RWPE2 (cell line): ENCODE measurements at places on chromosomes 4 and X.

GRCh38 chr4:102500696-102501446 is at the start of gene NFKB1:
NFKB1 (plus strand) TSS chr4:102501359; CDS start chr4:102525519, 24,160 bp downstream.
- DNase-seq: peak; percentile 60

- DNase-seq: no peak
Observed at GRCh38 chrX:104137496-104137895, 19.3 kb downstream of the SLC25A53 start.

- DNase-seq: no peak
Observed at GRCh38 chr4:26729547-26729946, 131.1 kb upstream of the STIM2 start.

DNA sequence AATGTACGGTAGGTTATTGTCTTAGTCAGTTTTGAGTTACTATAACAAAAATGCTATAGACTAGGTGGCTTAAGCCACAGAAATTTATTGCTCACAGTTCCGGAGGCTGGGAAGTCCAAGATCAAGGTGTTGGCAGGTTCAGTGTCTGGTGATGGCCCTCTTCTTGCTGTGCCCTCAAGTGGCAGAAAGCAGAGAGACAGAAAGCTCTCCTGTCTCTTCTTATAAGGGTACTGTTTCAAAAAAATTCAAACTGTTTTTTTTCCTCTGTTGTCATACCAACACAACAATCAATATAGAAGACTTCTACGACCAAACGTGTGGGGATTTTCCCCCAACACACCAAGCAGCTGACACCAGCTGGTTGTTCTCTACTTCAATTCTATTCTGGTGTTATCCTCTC is 53.4 kb downstream of the ADGRG4 start:
- no peak for DNase-seq

DNA sequence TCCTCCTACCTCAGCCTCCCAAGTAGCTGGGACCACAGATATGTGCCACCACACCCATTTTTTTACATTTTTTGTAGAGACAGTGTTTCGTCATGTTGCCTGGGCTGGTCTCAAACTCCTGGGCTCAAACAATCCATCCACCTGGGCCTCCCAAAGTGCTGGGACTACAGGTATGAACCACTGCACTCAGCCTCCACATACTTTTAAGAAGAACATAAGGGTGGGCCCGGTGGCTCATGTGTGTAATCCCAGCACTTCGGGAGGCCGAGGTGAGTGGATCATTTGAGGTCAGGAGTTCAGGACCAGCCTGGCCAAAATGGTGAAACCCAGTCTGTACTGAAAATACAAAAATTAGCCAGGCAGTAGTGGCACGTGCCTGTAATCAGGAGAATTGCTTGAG is 51.5 kb upstream of the MXD4 start:
- no peak for DNase-seq

DNA sequence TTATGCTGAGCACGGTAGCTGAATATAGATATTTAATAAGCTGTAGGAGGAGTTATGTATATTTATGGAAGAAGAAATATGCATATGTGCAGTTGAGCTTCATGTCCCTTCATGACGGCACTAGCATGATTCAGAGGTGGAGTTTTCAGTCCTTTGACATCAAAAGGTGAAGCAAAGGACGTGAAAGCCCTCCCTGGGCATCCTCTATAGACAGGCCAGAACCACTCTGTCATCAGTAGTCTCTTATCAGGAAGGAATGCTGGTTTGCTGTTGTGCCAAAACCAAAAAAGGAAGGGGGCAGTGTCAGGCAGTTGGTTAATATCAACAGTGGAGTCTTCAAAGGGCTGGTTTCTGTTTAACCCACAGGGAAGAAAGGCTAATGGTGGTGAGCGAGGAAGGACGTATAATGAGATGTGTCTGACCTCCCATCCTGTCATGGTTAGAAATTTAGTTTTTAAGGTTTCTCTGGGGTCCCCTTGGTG is 23.5 kb upstream of the IL2 start:
- DNase-seq: no peak

DNA sequence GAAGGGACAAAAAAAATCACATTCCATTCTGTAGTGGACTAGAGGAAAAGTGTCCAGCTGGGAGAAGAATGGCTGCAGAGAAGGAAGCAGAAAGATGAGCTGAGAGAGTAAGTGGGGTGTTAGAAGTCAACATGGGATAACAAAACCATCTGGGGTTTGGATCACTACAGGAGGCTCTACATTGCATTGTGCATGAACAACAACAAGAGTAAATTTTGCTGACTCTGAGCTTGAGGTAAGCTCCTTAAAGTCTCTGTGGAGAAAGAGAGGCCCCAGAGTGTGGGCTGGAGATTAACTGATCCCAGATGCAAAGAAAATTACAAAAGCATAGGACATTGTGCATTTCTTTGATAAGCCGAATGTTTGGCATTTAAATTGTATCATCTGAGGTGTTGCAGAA is 128.9 kb downstream of the UGT8 start:
- DNase-seq: no peak

DNA sequence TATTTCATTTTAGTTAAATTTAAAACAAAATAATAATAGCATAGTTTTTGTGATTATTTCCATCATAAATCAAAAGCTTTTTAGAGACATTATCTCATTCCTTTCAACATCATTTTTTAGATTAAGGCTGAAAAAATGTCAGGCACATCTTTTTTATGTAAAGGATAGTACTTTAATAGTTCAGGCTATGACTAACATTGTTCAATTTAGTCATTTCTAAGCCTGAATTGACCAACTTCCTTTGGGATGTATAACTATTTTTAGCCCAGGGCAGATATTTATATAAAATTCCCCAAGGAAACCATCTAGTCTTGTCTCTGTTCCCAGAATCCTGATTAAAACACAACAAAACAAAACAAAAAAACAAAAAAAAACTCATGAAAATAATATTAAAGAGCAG is 145.6 kb upstream of the PCDH18 start:
- no peak for DNase-seq

DNA sequence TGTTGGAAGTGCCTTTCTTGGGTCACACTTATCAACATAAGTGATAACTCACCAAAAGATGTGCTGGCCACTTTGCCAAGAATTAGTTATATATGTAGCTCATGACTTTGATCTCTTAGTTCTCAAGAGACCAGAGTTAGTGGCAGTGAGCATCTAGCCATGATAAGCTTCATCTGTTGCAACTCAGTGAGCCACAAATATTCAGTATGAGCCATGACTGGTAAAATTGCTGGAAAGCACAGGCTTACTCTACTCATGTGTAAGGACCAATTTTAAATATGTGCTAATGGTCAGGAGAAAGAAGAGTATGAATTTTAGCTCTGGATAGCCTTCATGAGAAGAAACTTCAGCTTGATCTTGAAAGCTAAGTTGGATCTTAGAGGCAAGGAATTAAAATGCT is 59.4 kb upstream of the TLL1 start:
- no peak for DNase-seq

- no peak for DNase-seq
Observed at GRCh38 chr4:127685292-127685691, 44.9 kb upstream of the SLC25A31 start.

GRCh38 chr4:4694296-4694772 is 152.5 kb upstream of the STX18 start:
- no peak for DNase-seq

- no peak for DNase-seq
Observed at GRCh38 chr4:102692474-102692873, 68.3 kb downstream of the MANBA start.

GRCh38 chr4:158053086-158053485 is 119.7 kb downstream of the GASK1B start:
- DNase-seq: no peak

DNA sequence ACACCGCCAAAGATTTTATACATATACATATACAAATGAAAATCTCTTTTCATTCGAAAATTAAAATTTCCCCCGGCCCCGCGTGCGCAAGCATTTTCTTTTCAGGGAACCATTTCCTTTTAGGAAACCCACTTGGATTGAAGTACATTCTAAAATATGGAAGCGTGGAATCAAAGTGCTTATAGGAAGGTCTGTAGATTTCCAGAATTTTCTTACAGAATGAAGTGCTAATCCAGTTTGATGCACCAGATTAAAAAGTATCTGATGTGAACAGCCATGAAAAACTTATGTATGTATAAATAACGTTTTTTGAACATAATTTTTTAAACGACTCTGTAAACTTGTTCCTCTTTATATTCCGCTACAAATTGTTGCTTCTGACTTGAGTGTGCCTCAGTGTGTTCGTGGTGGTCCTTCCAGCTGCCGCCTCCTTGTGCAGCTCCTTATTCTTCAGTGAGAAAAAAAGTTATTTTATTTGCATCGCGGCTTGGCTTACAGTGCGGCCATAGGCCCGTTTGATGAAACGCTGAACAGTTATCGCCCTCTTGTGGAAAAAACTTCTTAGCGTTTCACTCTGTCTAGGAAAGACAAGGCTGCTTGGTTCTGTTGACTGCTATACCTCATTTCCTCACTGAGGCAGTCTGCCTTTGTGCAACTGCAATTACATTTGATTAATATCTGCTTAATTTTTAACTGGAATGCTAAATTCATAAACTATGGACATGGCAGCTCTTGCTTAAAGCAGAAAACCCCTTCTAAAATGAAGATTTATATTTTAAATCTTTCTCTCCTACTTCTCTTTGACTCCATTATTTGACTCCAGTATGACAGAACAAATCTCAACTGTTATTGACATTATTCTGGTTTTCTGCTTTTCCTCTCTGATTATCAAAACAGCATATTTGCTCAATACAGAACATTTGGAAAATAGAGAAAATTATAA is 4.7 kb upstream of the NKX6-1 start:
- no peak for DNase-seq

GRCh38 chr4:172393220-172393619 is 580.0 kb downstream of the GALNTL6 start:
- no peak for DNase-seq

DNA sequence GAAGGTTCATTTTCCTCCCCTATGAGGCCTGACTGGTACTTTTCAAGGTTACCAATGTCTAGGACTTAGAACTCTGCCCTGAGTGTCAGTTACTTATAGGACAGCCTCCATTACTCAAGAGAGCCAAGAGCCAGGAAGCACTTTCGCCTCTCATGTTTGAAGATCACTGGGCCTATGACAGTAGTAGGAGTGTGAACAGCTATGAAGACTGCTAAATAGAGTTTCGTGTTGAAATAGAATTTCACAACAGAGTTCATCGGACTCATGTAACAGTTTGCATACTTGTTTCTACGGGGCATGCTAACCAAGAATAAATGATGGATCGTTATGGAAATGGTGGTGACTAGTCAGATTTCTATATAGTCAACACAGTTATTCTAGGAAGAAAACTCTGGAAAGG is 97.8 kb upstream of the GPC4 start:
- no peak for DNase-seq

- DNase-seq: no peak
Observed at GRCh38 chrX:105821471-105822121, 743 bp upstream of the NRK start.

DNA sequence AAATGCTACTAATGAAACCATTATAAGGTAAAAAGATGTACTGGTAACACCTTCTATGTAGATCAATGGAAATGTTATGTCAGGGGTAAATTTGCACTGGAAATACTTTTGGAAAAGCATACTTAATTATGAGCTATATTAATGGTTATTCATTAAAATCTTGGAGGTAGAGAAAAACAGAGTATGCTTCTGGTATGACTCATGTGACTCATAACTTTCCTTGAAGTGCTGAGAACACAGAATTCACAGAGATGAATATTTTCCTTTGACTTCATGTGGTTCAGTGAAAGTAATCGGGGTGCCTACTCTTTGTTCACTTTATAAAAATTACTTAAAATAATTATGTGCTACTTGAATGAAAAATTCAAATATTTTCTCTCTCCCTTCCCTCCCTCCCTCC is 254.2 kb downstream of the KCTD8 start:
- DNase-seq: no peak

GRCh38 chr4:112931001-112931400 is 118.5 kb upstream of the ANK2 start:
- DNase-seq: no peak

DNA sequence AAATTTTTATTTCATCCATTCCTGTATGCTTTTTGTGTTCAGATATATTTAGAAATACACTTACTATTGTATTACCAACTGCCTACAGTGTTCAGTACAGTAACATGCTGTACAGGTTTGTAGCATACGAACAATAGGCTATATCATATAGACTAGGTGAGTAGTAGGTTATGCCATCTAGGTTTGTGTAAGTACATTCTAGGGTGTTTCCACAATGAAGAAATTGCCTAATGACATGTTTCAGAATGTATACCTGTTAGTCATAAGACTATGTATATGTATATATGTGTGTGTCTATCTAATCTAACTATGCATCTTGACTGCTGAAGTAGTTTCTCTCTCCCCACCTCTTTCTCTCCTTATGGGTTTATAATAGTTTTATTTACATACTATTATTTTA is 51.5 kb upstream of the BTC start:
- DNase-seq: no peak

DNA sequence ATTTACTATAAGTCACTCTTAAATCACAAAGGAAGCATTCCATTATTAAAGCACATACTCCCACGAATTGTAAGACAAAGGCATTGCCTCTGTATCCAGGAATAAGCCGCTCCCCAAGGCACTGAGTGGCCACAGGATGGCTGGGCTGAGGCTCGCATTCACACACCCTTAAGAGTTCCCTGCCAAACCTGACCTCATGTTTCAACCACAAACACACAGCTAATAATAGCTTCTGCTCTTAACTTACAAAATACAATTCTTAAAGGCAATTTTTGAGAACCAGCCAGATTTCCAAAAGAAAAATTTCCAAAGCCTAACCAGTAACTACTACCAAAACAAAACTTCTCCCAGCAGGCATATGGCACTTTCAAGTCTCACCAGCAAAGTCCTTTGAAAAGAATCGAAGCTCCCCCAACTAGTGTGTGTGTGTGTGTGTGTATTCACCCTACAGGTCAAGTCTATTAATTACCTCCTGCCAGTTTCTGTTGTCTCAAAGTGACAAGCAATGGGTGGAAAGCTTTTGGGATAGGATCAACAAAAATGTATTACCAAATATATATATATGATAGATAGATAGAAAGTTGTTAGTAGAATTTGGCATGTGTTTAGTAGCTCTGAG is 36.0 kb downstream of the ARHGAP6 start:
- no peak for DNase-seq

DNA sequence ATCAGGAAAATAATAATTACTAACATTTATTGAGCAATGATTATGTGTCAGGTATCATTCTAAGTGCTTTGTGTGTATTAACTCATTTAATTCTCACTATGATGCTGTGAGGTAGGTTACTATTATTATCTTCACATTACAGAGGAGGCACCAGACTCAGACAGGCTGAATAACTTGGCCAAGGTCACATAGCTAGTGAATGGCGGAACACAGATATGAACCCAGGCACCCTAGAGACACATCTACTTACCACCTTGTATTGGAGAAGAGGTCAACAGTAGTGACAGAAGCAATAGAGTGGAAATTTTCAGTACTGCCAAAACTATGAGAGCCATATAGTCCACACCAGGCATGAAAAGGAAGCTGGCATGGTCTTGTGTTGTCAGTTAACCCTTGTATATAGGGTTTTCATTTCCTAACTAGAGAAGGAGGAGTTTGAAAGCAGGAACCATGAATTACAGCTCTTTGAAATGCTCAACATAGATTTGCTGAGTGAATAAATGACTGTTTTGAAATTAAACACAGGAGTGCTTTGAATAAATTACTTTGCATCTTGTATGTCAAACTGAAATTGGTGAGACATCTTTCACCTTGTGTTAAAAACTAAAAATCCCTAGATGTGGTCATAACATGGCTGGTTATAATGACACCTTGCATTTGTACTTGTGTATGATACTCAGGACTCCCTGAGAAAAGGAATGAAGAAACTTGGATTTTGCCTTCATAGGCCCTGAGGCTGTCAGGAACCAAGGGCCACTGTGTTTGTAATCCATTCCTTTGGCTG is 71.8 kb downstream of the RTL9 start:
- no peak for DNase-seq
